ENCODE measurements at places on chromosomes 7 and 10.

- DNase-seq, result no peak
Observed at GRCh38 chr7:33779216-33779615, 126.1 kb upstream of the BMPER start.

DNA sequence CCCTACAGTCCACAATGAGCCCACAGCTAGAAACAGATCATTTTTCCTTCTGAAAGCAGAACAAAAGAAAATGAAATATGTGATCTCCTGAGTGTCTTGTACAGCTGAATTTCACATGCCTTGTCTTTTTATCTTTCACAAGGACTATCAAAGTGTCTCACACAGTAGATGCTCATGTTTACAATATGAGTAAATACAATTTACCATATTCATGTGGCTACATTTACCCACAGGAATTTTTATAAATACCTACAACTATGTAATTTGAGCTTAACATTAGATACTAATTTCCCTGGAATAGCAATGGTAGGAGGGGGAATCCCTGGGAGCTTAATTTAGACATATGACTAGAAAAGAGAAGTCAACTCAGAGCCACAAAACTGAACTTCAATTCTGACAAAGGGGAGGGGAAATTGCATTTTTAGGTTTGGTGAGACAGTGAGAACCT is 186.2 kb downstream of the MACC1 start:
- no peak for DNase-seq

DNA sequence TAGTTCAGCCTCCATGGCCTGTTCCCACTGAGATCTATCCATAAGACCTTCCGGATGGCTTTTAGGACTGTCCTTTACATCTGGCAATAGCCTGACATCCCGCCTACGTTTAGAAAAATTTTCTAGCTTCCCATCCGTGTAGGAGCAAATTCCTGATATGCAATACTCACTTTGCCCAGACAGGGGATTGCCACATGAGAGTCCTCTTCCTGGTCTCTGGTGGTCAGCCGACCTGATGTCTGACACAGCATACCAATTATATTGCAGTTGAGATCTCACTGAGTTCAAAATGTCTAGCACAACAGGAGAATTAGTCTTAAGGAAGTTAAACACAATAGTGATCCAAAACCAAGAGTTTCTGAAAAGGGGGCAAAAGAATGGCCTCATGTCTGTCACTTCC is 9.4 kb upstream of the ETV1 start:
- no peak for DNase-seq

GRCh38 chr10:51000164-51000563 is 74.1 kb upstream of the PRKG1 start:
- no peak for DNase-seq

DNA sequence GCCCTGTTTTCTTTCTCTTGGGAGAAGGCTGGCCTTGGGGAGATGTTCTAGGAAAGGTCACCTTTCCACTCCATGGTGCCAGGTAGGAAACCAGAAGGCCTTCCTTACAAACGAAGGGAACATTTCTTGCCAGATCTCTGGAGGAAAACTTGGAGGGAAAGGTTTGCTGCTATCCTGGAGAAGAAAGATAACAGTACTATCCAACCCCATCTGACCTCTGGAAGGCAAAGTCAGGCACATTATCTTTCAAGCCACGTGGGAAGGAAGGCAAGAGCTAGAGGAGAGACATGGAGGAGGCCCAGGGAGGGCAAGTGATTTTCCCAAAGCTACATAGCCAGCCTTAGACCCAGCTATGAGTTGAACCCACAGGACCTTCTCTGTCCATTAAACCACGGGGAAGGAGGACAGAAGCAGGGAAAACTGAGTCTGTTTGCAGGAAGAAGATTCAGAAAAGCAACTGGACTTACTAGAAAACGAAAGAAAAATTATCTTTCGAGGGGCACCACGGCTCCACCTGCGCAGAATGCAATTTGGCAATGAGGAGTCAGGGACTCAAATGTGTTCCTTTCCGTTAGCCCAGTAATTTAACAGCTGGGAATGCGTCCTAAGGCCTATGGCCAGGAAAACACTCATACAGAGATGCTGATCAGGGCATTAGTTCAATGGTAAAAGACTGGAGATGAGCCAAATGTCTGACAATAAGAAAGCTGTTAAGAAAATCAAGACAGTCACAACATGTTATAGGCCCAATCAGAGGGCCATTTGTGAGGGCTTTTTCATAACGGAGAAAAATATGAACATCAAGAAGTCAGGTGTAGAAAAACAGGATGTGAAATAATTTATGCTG is 32.0 kb upstream of the PSAP start:
- DNase-seq, result no peak

DNA sequence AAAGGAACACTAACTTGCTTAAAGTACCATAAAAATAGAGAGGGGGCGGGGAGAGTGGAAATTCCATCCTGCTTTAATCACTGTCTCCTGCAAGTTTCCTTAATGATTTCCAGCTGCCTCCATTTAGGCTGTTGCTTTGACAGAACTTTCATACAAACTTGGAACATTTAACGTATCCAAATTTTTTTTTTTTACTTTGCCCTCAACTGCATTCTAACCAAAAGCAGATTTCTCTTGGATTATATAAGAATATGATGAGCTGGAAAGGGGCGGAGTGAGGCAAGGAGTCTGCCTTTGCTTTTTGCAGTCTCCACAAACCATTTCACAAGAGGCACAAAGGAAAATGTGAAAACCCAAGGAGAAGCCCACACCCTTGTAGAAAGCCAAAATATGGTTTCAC is 46.6 kb upstream of the COL1A2 start:
- DNase-seq, result no peak

GRCh38 chr7:124777268-124777667 is 11.7 kb upstream of the GPR37 start:
- no peak for DNase-seq

DNA sequence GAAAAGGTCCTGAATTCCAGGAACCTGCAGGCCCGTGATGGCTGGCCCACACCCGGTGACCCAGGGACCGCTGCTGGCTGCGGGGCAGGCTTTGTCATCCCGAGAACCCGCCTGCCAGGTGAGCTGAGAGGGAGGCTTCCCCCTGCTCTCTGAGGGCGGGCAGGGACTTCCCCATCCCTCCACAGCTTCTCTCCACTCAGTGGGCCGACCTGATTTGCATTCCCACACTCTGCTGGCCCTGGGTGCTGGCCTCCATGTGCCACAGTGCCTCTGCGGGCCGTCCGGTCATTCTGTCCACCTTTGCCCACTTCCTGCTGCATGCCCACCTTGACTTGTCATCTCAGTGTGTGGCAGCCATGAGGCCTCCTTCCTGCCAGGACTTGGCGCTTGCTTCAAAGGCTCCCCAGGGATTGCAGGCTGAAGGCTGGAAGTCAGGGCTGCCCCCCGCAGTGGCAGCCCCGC is 35.3 kb downstream of the PALD1 start:
- DNase-seq, result no peak

DNA sequence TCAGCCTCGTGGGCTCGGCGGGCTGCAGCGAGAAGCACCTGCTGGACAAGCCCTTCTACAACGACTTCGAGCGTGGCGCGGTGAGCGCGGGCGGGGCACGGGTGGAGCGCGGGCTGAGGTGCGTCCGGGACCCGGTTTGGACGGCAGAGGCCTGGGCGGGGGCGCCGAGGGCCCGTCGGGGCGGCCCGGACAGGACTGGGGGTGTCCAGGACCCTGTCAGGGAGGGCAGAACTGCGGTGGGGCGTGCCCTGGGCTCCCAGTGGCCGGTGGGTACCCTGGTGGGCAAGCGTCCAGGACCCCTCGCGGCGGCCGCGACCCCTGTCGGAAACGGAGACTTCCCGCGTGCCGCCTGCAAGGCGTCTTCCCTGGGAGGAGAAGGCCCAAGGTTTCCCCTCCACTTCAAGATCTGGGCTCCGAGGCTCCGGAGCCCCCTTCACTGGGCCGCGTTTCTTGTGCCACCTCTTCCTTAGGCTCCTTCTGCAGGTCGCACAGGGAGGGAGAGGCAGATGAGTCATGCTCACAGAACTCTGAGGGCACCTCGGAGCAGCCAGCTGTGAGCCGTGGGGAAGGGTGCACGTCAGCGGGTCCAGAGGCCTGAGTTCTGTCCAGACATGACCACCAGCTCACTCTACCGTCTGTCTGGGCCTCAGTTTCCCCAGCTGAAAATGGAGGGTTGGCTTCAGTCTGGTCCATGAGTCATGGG is 485 bp downstream of the ALOX5 start:
- DNase-seq, result no peak

GRCh38 chr10:53839440-53840039 is 961.5 kb downstream of the PCDH15 start:
- no peak for DNase-seq

DNA sequence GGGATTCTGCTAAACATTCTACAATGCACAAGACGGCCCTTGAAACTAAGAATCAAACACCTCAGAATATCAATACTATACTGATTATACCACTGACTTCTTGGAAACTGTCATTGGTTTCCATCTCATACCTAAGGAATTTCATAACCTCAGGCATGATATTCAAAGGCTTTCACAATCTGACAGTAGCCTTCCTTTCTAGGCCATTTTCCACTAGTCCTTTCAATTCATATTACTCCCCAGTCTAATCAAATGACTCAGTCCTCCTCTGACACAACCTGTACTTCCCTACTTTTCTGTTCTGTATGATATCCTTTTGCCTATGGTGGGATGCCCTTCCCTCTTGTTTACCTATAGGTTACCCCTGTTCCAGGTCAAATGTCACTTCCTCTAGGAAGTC is 48.3 kb downstream of the CSTF2T start:
- DNase-seq, result no peak

- DNase-seq, result no peak
Observed at GRCh38 chr10:131035779-131036178, 275.7 kb downstream of the TCERG1L start.

DNA sequence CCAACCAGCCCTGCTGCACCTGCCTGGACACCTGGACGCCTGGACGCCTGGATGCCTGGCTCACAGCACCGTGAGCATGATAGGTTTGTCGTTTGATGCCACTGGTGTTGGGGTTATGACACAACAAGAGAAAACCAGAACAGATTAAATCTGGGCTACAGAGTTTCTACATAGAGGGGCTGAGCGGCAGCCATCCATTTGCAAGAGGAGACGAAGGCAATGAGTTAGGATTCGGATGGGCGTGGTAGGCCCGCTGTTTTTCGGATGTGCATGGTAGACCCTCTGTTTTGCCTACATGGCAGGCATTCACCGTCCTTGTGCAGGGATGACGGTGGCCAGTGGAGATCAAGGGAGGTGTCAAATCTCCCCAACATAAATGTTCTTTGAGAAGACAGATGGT is 121.5 kb upstream of the RNF32 start:
- no peak for DNase-seq

DNA sequence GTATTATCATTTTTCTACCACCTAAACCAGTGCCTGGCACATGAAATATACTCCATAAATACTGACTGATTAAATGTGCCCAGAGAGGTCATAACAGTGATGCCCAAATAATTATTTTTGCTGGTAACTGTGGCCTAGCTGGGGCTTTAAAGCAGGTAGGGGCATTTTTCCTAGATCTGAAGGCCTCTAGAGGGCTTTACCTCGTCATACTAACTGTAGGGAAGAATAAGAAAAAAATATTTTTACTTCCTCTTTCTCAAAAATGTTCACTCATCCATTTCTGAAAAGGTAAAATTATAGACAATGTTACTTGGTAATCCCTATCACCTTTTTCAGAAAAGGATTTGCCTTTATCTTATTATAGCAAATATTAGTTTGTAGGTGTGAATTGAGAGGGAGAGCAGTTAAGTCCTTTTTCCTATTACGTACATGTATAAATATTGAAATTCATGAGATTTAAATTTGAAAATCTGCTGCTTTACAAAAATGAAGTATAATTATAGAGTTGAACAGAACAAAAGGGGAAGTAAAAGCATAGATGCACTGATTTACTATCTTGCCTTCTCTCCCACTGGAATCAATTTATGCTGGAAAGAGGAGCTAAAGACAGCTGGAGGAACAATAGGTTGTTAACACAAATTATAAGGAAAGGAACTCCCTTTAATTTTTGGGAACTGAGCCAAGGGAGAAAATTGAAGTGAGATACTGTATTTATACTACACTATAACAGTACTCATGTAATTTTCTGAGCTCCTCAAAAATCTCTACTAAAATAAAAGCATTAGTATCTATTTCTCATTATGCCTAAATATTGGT is 71.5 kb upstream of the NOBOX start:
- DNase-seq, result no peak

DNA sequence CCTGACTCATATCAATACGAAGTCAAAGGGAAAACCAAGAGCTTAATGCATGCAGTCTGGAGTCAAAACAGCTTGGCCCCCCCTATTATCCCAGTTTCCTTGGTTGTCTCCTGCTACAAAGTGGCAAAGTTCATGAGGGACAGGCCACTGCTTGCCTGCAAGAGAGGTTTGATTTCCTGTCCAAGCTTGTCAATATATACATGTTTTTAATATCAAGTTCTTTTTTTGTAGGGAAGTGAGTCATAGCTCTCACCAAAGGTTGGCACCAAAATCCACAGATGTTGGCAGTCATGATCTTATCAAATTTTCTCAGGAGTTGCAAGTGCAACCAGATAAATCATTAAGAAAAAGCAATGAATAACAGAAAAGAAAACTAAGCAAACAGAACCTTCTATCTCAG is 176.8 kb downstream of the COBL start:
- no peak for DNase-seq

- DNase-seq, result no peak
Observed at GRCh38 chr10:1197384-1197783, 141.2 kb downstream of the WDR37 start.

- DNase-seq, result no peak
Observed at GRCh38 chr7:27141923-27142579, 1.4 kb downstream of the HOXA5 start.

- DNase-seq, result no peak
Observed at GRCh38 chr10:20890491-20891337, 6.4 kb downstream of the NEBL start.

GRCh38 chr7:80414331-80414730 is 97.5 kb downstream of the GNAT3 start:
- DNase-seq, result no peak

DNA sequence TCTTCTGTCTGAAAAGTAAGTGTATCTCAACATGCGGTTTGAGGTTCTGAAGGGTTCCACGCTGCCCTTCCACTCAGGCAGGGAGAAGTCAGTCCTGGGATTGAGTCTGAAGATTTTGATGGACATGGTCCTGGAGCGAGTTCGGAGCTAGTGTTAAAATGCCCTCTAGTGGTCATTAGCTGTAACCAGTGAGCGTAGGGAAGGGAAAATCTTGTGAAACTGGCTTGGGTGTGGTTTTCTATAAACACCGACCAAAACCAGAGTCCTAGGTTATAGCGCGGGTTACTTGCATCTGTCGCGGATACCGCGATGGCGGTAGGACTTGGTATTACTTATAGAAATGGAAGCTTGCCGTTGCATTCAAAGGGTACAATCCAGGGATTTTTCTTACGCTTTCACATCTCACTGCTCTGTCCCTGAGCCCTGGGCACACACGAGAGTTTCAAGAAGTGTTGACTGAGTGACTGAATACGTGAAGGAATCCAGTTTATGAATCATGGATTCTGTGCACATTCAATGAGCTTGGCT is 348.2 kb upstream of the C7orf33 start:
- no peak for DNase-seq
